ACHN (cell line): ENCODE measurements at places on chromosomes 11 and 22.

DNA sequence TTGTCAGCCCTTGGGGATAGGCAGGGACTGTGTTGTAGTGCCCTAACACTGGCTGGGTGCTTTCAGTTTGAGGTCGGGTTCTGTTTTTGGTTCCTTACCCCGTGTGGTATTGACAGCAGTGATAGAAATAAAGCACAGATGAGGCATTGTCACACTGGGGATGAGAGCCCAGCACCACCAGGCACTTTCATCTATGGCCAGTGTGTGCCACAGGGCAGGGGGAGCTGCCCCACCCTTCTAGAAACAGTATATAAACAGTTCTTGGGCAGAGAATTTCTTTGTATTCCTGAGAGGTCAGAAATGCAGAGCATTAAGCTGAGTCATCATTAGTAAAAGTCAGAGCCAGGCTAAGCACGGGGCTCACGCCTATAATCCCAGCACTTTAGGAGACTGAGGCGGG lies 23.1 kb upstream of the CDC42EP2 start:
- DNase-seq, result no peak

- DNase-seq, result no peak
Observed at GRCh38 chr11:8122173-8122764, 41.3 kb downstream of the TUB start.

GRCh38 chr11:36372101-36372771 lies 76.1 kb downstream of the PRR5L start:
- DNase-seq, result no peak

- DNase-seq, result no peak
Observed at GRCh38 chr11:111472228-111472627, 40.0 kb downstream of the BTG4 start.

- peak; percentile 13 for DNase-seq
Observed at GRCh38 chr11:119599864-119600541, 129.0 kb downstream of the NECTIN1 start.

DNA sequence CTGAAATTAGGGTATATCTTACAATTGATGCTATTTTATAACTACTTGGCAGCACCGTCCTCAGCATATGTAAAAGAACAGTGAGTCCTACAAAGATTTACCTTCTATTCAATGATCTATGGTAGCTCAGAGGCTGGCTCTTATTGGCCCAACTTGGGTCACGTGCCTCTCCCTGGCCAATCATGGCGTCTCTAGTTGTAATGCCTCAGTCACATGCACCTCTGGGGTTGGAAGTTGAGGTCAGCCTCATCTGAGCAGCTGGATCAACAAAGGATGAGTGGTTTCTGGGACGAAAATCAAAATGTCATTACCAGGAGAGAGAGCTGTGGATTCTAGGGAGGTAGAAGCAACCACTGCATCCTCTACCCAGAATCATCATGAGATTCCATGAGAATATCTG lies 22.9 kb upstream of the ASPHD2 start:
- no peak for DNase-seq

DNA sequence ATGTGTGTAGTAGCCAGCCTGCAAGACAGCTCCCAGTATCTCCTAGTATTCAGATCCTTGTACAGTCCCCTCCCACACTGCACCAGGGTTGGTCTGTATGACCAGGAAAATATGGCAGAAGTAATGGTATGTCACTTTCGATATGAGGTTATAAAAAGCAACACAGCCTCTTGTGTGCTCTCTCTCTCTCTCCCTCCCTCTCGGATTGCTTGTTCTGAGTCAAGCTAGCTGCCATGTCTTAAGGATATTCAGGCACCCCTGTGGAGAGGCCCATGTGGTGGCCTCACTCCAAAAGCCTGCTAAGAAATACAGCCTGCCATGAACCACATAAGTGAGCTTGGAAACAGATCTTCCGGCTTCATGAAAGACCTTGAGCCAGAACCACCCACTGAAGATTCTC lies 25.4 kb downstream of the FXYD6 start:
- DNase-seq, result no peak

DNA sequence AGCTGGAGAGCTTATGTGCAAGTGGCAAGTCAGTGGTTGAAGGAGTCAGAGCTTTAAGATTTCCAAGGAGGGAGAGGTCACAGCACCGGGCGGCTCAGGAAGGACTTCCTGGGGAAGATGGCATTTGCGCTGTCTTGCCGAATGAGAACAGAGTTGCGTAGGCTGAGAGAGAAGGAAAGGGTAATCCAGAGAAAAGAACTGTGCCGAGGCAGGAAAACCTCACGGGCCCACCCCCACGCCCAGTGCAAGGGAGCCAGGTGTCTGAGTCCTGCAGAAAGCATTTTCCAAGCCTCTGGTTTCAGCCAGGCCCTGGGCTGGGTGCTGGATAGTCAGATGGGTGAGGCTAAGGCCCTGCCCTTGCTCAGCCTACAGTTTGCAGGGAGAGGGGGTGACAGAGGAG lies 3.2 kb upstream of the AP1B1 start:
- no peak for DNase-seq

DNA sequence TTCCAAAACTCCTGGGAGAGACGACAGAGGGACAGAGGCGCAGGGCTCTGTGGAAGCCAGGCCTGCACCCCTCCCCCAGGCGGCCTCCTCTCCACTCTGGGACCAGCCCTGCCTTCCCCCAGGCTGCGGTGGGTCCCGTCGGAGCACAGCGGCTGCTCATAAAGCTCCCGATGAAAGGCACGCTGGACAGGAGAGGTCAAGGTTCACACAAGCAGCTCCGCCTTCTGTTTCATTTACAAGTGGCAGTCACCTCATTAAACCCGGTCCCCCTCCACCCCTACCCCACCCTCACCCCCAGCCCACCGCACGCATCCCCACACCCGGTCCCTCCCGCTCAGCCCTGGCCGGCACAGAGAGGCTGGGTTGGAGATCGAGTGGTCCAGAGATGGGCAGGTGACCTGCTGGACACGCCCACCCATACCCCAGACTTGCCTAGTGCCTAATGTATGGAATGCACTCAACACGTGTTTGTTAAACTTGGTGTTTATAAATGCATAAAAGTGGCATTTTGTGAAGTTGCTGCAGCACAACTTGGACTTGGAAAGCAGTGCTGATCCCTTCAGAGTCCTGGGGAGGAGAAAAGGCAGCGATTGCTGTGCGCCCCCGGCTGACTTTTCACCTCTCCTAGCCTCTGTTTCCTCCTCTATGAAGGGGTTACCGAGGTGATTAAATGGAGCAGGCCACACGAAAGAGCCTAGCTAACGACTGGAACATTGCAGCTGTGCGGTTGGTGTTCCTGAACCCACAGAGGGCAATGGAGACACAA lies 26.0 kb downstream of the RPUSD4 start:
- no peak for DNase-seq

DNA sequence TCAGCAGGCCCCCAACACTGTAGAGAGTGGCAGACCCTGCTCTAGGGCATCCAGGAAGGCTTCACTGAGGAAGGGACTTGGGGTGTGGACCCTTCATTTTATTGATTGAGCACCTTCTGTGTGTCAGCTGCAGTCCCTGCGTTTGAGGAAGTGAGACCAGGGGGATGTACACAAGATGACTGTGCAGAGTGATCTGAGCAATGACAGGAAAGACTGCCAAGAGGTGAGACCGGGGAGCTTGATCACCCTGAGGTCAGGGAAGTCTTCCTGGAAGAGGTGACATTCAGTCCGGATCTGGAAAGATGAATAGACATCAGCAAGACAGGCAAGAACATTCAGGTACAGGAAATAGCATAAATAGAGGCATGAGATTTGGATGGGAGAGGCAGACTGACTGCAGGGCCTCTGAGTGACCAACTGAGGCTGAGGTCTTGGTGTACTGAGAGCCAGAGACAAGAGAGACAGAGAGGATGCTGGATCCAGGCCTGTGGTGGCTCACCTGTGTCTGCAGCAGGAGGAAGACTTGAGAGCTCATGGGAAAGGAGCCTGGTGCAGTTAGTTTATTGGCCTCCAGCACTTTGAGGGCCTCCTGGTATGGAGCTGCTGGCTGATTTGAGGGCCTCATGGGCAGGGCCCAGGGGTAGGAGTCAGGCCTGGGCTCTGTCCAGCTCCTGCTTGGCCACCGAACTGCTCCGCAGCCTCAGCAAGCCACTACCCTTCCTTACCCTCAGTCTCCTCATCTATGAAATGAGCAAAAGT lies 5.2 kb downstream of the DGAT2 start:
- DNase-seq, result no peak

GRCh38 chr22:32465661-32466060 lies 1.4 kb upstream of the BPIFC start:
- DNase-seq, result no peak

DNA sequence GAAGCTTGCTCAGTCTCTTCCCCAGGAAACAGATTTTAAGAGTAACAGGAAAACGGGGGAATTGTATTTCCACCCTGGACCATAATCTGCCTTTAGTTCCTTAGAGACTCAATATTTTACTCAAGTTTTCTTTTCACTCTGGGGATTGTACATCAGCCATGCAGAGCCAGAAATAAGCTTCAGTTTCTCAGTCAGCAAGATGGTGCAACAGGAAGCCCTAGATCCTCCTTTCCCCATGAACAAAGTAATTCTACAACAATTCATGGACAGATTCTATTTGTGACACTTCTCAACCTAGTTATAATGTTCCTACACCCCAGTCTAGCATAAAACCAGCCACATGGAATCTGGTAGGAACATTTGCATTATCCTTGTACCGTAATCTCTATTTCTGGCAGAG lies 24.7 kb downstream of the OR8B2 start:
- no peak for DNase-seq
